ENCODE measurements at places on chromosomes 13 and 19.

- DNase-seq, result no peak
Measured at GRCh38 chr19:19050731-19051130, 13.1 kb upstream of the SLC25A42 start.

DNA sequence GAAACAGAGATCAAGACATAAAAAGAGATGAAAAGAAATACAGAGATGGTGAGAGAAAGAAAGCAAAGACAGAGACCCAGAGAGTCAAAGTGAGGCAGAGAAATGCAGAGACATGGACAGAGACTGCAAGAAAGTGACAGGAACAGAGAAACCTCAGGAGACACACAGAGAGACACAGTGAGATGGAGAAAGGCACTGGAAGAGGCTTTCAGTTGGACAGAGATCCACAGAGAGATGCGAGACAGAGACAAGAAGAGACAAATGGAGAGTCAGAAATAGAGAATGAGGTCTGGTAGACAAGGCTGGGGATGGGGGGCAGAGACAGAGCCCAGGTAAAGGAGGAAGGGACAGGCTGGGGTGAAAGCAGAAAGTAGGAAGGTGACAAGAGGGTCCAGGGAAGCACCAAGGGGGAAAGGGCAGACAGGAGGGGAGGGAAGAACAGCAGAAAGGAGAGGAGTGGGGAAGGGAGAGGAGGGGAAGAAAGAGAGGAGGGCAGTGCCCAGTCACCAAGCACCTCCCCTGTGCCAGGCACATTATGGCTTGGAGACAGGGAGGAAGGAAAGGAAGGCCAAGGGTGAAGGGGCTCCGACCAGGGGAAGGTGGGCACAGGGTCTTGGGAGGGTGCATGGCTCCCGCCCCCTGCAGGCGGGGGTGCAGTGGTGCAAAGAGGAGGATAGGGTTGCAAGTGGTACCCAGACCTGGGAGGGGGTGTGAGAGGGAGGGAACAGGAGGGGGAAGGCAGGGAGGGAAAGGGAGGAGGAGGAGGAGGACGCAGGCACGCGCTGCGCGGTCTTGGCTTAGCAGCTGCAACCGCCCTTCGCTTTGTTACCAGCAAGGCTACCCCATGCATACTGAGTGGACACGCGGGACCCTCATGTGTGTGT lies 38.4 kb downstream of the DEDD2 start:
- DNase-seq, result no peak

DNA sequence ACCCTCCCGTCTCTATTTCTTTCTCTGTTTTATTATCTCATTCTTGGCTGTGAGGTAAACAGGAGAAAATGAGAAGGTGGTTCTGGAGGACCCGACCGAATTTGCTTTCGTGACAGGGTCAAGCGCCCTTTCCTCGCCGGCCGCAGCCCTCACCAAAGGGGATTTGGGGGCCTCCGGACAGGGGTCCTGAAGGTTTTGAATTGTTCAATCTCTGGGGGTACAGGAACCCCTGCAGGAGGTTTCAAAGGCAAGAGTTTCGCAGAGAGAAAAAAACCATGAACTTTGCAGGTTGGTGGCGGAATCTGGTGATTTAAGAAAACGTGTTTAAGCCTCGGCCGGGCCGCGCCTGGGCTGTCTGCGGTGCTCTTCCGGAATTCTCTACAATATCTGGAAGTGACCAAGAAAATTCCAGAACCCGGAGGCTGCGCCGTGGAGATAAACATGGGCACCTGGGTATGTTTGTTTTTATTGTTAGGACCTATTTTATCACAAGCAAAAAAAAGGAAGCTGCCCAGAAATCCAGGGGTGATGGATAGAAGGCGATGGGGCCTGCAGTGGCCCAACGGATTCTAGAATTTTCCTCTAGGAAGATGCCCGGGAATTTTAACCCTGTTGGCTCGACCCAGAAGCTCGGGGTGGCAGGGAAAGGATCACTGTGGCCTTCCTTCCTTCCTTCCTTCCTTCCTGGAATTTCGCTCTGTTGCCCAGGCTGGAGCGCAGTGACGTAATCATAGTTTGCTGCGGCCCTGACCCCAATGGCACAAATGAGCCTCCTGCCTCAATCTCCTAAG lies 14.2 kb upstream of the PTBP1 start:
- no peak for DNase-seq

GRCh38 chr19:22610121-22610520 lies 24.0 kb upstream of the ZNF492 start:
- no peak for DNase-seq

DNA sequence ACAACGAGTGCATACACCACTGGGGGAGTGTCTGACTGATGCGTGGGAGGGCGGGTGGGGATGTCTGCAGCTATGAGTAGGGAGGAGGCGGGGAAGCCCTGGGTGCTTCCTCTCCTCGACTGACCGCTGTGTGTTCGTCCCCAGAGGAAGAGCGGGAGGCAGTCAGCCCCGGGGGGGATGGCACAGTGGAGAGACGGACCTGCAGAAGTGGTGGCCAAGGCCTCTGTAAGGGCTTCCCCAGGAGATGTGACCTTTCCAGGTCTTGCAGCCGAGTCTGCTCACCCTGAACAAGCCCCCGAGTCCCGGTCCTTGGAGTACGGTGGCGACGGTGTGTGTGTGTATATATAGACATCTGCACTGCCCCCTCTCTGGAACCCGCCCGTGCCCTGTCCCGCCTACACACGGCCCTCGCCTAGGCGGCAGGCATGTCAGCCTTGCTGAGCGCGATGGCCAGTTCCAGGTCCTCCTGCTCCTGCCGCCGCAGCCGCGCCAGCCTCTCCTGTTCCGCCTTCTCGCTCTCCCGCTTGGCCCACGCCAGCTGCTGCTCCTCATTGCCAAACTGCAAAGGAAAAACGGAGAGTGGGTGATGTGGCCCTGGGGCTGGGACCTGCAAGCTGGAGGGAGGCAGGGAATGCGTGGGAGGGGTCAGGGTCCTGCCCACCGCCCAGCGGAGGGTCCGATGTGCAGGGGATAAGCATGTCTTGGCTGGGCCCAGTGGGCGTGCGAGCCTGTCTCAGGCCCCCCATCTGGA lies 30.8 kb downstream of the KLF2 start:
- no peak for DNase-seq

- DNase-seq, result no peak
Measured at GRCh38 chr19:32256341-32256975, 89.0 kb upstream of the ZNF507 start.

DNA sequence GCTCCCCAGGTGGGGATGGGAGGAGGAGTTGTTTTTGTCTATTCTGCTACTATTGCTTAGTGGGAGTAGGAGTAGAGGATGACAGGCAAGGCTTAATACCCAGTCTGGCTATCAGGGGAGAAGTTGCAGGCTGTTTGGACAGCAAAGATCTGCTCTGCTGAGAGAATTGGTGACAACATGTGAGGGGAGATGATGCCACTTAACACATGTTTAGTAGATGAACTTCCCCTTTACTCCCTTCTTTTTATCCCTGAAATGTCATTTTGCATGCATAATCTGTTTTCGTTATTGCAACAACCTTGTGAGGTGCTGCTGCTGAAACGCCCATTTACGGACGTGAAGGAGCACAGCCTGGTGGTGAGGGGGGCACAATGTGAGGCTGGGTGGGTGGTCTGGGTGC lies 3.0 kb upstream of the CYP4F12 start:
- DNase-seq, result no peak

GRCh38 chr13:25910991-25911419 lies 140.8 kb downstream of the SHISA2 start:
- DNase-seq, result no peak

DNA sequence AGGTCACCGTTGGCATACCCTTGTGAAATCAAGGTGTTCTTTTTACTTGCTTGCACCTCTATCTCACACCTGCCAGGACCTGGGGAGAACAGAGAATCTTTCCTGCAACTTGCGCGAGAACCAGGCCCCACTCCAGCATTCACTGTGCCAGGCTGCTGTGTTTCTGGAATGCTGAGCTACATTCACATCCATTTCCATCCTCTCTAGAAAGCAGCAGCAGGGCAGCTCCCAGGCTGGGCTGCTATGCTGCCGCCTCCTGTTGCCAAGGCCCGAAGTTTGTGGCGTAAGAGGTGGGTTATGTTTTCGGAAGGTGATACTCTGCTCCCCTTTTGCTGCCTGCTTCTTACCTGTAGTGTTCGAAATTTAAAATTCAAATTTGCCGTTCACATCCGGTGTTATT lies 464.1 kb downstream of the KLF5 start:
- no peak for DNase-seq

- no peak for DNase-seq
Measured at GRCh38 chr19:29404951-29405727, 120.7 kb upstream of the VSTM2B start.

DNA sequence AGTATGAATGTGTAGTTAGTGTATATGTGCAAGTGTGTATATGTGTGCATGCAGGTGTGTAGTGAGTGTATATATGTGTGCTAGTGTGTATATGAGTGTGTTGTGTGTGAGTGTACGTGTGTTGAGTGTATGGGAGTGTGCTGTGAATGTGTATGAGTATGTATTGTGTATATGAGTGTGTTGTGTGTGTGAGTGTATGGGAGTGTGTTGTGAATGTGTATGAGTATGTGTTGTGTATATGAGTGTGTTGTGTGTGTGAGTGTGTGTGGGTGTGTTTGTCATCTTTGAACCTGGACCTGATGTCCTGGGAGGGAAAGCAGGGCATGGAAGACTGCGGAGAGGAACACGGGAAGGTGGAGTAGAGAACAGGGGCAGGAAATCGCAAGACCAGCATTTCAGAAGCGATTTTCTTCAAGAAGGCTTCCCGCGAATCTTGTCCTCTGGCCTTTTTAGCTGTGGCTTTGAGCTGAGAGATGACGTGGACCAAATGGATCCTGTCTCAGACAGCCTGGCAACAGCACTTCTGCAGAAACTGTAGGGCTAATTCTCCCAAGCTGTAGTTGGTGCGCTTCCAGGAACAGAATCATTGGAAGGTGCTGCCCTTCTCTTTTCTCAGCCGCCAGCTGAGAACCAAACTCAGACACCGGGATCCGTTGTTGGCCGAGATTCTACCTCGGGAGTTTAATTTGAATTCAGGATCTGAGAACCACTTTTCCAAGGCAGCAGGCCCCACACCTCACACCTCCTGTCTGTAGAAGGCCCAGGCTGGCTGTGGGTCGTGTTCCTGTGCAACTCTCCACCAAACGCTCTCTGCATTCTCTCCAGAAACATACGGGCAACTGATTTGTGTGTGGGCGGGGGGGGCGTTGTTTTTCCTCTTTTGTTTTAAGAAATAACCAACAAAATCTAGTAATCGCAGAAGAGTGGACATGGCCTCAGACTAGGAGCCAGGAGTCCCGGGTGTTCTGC lies 94.7 kb upstream of the RAP2A start:
- no peak for DNase-seq

DNA sequence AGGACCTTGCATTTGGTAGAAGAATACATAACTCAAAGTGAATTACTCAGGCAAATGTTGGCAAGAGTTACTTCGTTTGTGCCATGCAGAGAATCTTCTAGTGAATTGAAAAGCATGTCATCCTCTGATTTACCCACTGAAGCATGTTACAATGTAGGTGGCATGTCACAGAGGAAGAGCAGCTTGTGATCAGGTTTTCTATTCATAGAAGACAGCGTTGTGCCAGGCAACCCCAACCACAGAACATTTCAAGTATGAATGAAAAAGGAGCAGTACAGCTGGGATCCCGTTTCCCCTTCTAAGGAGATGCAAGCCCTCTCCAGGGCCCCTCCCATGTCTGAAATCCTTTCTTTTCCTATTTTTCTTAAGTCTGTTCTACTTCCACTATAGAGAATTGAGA lies 6.0 kb upstream of the KATNAL1 start:
- no peak for DNase-seq

DNA sequence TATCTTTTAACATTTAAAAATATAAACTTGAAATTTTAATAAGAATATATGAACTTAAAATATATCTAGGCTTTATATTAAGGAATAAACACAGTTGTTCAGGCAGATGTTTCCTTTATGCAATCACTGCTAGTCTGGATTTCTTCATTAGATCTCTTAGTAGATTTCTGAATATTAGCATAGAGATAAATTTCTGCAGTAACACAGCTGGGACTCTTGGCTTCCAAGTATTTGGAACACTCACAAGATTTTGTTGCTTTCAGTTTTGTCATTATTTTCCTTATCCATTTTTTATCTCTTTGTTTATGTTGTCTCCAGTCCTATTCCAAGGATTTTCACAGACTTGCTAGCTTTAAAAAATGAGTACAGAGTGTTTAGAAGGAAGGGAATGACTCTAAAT lies 857.1 kb downstream of the GPC5 start:
- DNase-seq, result no peak

DNA sequence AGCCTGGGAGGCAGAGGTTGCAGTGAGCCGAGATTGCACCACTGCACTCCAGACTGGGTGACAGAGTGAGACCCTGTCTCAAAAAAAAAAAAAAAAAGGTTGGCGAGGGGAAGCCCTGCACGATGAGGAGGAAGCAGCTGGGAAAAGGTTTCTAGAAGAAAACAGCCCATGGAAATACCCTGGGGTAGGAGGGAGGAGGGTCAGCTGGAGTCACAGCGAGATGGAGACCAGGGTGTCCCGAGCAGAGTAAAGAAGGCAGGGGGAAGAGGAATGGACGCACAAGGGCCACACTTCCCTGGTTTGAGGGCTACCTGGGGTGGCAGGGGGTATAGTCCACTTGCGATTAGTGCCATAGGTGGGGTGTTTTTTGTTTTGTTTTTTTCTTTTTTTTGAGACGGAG lies 6.4 kb downstream of the KANK3 start:
- no peak for DNase-seq

DNA sequence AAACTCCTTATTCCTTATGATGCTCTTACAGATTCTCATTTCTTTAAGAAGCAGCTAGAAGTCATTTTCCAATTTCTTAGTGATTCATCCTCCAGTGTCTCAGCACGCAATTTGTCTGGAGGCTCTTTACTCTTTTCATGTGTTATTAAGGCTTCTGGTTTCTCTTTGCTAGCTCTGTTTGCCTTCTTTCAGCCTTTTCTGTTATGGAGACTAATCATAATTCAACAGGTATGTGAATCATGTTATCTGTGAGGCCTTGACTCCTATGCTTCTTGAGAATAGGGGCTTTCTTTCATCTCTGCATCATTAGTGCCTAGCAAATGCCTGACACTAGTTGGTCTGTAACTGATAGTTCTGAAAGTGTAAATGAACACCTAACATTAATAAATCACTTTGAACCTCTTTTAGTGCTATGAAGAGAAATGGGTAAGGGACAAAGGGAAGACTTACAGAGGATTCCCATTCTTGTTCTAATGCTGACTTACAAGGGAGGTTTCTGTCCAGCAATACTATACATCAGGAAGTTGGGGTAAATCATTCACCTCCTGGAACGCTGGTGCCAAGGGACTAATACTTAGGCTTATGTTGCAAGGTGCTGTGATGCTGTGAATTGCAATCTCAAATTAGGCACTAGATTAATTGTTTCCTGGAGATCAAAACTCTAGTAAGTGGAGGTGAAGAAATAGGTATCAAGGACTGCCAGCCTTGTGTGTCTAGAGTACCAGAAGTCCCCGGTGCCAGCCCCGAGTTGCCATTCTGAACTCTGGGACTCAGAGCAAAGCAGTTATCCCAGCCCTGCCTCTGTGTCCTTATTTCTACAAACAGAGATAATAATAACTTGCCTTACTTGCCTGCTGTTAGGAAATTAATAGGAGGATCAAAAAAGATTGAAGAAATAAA lies 265.6 kb downstream of the DCLK1 start:
- no peak for DNase-seq

GRCh38 chr19:980133-980998 lies 3.8 kb upstream of the WDR18 start:
- no peak for DNase-seq

- DNase-seq, result no peak
Measured at GRCh38 chr13:71591374-71591773, 275.6 kb downstream of the DACH1 start.

All from activated naive CD8-positive, alpha-beta T cell treated with anti-CD3 and anti-CD28 coated beads, Interleukin-2, amount 50 U/mL, for 16 hours (primary cell).